ENCODE measurements at places on chromosomes 2 and 18.

DNA sequence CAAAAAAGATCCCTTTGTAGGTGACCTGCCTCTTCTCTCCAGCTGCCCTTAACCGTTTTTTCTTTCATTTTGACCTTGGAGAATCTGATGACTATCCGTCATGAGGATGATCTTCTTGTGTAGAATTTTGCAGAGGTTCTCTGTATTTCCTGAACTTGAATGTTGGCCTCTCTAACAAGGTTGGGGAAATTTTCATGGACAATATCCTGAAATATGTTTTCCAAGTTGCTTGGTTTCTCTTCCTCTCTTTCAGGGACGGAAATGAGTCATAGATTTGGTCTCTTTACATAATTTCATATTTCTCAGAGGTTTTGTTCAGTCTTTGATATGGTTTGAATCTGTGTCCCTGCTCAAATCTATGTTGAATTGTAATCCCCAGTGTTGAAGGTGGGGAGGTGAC, 34.0 kb downstream of the ZC3H8 start:
- DNase-seq = no peak

DNA sequence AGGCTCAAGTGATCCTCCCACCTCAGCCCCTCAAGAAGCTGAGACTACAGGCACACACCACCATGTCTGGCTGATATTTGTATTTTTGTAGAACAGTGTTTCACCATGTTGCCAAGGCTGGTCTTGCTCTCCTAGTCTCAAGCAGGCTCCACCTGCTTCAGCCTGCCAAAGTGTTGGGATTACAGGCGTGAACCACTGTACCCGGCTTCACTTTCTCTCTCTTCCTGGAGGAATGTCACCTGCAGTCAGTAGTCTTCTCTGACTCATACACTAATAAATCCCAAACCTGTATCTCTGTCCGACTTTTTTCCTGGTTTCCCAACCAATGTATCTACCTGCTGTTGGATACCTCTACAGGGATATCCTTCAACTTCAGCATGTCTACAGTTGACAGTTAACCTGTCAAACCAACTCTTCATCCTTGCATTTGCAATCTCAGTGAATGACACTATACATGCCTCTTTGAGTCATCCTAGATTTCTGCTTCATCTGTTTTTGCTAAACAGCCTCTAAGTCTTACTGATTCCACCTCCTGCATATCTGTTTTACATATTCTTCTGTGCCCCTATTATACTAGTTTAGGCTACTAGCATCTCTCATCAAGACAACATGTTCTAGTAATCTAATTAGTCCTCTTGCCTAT, 54.5 kb downstream of the RBBP8 start:
- DNase-seq = no peak

GRCh38 chr18:80154293-80154692, 45.2 kb downstream of the ADNP2 start:
- peak; percentile 11 for DNase-seq

DNA sequence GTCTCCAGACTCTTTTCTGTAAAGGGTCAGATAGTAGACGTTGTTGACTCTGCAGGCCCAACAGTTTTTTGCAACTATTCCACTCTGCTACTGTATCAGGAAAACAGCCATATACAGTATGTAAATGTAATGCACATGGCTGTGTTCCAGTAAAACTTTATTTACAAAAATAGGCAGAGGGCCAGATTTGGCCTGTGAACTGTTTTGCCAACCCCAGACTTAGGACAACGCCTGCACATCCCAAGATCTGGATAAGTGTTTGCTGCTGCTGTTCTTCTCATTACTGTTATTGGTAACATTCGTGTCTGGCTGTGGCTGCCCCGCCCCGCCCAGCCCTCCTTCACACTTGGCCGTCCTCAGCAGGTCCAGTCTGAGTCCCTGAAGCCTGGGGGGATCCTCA, 94.6 kb upstream of the MCFD2 start:
- DNase-seq = no peak

GRCh38 chr2:121202541-121203310, 82.3 kb downstream of the TFCP2L1 start:
- no peak for DNase-seq

GRCh38 chr2:101850450-101850849, 141.3 kb upstream of the IL1R2 start:
- DNase-seq = no peak

DNA sequence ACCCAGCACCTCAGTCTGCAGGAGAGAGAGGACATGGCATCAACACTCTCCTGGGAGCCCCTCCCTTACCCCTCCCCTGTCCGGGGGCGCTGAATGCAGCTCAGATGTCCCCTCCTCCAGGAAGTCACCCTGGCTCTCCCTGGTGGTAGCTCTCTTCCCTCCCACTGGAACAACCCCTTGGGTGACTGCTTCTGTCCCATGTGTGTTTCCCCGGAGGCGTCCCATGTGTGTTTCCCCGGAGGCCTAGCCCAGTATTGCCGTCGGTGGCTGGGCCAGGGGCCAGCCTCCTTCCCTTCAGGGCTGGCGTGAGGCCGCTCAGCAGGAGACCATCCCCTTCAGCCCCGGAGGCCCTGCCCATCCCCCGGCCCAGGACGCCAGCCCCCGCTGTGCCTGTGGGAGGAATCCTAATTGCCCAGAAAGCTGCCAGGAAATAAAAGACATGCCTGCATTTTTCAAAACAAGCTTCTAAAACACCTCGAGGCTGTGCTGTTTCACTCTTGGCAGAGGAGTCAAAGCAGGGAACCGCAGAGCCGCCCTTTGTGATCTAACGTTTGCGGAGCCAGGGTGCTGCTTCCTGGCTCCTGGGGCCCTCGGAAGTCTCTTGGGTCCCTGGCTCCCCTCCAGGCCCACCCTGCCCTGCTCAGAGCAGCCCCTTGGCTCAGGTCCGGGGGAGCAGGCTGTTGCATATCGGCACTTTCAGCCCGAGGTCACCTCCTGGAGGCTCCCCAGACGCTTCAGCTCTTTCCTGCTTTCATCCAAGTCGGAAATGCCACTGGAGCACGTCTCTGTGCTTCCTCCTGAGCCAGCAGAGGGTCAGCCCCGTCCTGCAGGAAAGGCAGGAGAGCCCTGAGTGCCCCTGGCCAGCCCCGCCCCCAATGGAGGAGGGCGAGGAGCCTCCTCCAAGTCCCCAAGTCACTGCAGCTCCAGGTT, 11.4 kb downstream of the SNED1 start:
- peak; percentile 23 for DNase-seq

Measured in SW480 (cell line).